ENCODE measurements at places on chromosomes 11 and 22. TPM values are rescaled to one million over a fixed set of nuclear protein-coding genes. Genes with fewer than 3 reads are reported as not detected.

GRCh38 chr11:17551347-17552040 lies 4.4 kb downstream of the OTOG start:
- DNase-seq: no peak

B4GALNT4 gene
- total RNA-seq: 185 TPM

DNA sequence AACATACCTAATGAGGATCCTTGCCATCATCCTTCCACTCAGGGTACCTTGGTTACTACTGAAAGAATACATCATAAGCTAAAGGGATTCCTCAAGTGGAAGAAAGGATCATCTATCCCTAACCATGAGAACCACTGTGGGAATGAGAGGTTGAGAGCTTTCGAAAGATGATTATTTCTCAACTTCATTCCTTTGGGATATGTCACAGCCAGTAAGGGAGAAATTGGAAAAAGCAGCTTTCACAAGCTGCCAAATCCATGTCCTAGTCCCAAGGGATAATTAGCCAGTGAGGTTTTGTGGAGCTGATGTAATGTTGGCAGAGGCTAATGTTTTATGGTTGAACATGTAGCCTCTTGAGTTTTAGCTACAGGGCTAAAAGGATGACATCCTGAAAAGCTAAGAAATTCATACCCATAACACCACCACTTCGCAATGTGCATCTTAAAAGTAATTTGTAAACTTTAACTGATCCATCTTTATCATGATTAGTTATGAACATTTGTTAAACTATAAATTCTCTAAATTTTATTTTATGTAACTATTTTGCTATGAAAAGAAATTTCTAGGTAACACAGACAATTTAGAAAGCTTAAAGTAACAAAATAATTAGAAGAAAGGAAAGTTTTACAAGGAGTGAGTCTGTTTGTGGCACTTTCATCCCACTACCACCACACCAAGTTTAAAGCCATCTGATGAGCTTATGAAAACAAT lies 123.9 kb downstream of the MRTFA start:
- DNase-seq: no peak

MS4A6E gene
- total RNA-seq: not detected

NAV2 gene
- 54.2 TPM for total RNA-seq

CD3G gene
- 0.21 TPM for total RNA-seq

GRCh38 chr11:100932474-100933100 lies 197.0 kb downstream of the PGR start:
- DNase-seq: no peak

- no peak for DNase-seq
Measured at GRCh38 chr11:119683783-119684182, 45.2 kb downstream of the NECTIN1 start.

- no peak for DNase-seq
Measured at GRCh38 chr22:17303840-17304779, 65.2 kb upstream of the CECR2 start.

GRCh38 chr11:70888061-70888460 lies 364.3 kb downstream of the SHANK2 start:
- DNase-seq: no peak

DNA sequence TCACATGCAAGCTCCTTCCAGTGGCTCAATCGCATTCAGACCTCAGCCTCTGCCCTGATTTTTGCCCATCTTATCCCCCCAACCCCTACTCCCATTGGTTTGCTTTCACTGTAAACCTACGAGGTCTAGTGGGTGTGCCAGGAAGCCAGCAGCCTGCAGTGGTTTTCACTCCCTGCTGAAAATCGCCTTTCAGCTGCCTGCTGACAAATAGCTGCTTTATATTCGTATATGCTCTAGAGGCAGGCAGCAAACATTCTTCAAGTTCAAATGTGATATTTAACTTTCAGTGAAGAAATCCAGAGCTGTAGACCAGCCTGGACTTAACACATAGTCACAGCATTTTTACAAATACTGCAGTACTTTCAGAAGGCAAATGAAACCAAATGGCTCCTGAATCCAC lies 92.8 kb upstream of the APOA1 start:
- DNase-seq: no peak

- DNase-seq: peak; percentile 73
Measured at GRCh38 chr11:17686231-17686980, 33.0 kb upstream of the MYOD1 start.

DNA sequence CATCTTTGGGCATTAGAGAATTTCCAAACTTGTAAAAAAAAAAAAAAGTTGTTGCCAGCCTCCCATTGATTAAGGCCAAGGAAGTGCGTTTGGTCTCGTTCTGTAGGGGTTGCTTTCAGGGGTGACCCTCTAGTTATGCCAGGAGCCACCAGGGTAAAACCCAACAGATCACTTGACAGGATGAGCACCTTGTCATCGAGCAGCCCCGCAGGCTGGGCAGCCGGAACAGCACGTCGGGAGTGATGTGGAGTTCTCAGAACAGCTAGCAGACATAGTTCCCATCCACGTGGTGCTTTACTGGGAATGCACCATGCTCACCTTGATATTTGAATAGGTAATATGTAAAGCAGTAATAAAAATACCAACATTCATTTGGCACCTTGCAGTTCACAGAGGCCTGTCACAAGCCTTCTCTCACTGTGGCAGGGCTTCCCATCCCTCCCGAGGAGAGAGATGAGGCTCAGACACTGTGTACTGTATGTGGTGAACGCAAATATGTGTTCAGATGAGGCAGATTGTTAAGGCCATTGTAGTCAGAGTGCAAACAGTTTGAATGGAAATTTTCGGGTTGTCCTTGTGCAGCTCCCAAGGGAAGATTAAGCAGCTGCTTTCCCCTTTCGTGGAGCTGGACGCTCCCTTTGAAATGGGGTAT lies 70.9 kb upstream of the SORL1-AS1 start:
- DNase-seq: no peak

GRCh38 chr11:71170624-71171423 lies 81.6 kb downstream of the SHANK2 start:
- no peak for DNase-seq

SEPTIN3 gene
- 3.7 TPM for total RNA-seq

KRTAP5-6 gene
- not detected for total RNA-seq

GRCh38 chr22:41668971-41669911 lies 19.4 kb downstream of the SNU13 start:
- DNase-seq: no peak

DNA sequence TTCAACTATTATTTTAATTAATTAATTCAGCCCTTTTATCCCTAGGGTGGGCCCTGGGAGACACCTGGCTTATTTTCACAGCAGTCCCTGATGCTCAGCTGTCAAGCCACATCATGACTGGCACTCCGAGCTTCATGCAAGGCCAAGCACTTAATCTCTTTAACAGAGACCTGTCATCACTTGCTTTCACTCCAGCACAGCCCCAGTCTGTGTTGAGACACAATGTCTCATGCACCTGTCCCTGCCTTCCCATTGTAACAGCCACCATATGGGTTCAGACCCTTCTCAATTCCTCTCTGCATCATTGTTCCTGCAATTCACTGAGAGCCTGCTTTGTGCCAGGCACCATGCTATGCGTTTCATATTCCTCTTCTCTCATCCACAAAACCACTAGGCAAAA lies 222.2 kb upstream of the TENM4 start:
- no peak for DNase-seq

CADM1 gene
- total RNA-seq: 102 TPM

- no peak for DNase-seq
Measured at GRCh38 chr11:86726118-86726753, 53.8 kb upstream of the ME3 start.

USP28 gene
- 22.7 TPM for total RNA-seq

DEFB131B gene
- not detected for total RNA-seq

TYMP gene
- 5.8 TPM for total RNA-seq

- DNase-seq: no peak
Measured at GRCh38 chr11:35815556-35816315, 128.1 kb upstream of the LDLRAD3 start.

INPP5J gene
- 8.7 TPM for total RNA-seq

- no peak for DNase-seq
Measured at GRCh38 chr11:126484266-126484665, 128.8 kb downstream of the ST3GAL4 start.

DNA sequence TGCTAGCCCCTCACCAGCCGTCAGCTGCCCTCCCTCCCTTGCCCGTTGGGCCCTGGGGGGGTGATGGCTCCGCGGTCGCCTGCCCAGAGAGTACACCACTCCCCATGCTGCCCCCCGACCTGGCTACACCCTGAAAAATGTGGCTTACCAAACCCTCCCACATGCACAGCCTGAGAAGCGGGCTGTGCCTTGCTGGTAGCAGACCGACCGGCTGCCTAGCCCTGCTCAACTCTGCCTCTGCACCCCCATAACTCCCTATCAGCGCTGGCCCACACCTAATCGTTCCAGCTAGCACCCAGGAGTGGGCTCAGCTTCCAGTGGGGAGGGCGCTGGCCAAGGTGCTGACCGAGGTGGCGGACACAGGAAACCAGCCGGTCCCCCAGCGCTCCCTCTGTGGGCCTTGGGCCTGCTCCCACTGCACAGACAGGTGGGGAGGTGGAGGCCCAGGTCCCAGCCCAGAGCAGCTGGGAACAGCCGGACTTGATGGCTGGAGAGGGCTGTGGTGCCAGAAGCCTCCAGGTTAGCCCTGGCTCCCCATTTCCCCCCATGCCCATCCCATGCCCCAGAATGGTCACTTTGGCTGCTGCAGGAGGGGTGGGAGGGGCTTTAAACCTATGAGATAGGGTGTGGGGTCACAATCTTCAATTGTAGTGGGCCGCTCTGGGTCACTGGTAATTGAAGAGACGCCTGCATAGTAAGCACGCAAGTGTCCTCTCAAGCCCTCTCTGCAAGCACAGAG lies 32.1 kb upstream of the PRODH start:
- DNase-seq: no peak

ZP1 gene
- total RNA-seq: not detected

All from type B pancreatic cell (in vitro differentiated cells).